ENCODE measurements at places on chromosomes 1 and 21.

GRCh38 chr1:6080469-6080868, 34.8 kb downstream of the KCNAB2 start:
- no peak for DNase-seq

DNA sequence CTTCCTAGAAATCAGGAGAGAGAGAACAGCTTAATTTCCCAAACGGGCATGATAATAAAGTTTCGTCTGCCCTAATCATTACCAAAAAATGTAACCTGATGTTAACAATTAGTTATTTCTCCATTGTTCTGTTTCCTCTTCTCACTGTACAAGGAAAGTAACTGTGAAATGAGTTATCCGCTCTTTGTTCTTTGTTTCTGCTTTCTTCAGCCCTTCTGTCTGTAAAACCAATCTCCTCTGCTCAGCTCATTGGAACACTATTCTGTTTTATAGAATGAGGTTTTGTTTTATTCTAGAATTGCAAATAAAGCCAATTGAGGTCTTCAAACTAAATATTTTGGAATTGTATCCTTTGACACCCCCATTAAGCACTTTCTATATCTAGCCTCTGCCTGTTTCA, 8.8 kb upstream of the THEM4 start:
- no peak for DNase-seq

DNA sequence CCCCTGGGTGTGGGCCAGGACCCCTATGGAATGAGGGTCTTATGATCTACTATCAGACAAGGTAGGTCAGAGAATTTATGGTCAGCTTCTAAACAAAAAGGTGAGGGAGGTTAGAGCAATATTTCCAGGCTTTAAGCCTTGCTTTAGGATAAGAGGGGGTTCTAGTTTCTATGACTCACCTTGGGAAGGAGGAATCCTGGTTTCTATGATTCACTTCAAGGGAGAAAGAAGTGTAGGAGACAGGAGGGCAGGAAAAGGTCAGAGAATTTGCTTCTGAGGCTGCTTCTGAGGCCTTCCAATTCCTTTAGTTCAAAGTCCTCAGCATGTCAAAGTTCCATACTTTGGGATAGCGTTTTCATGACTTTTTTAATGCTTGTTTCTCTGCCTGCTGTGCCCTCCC, 35.2 kb downstream of the RGL1 start:
- no peak for DNase-seq

DNA sequence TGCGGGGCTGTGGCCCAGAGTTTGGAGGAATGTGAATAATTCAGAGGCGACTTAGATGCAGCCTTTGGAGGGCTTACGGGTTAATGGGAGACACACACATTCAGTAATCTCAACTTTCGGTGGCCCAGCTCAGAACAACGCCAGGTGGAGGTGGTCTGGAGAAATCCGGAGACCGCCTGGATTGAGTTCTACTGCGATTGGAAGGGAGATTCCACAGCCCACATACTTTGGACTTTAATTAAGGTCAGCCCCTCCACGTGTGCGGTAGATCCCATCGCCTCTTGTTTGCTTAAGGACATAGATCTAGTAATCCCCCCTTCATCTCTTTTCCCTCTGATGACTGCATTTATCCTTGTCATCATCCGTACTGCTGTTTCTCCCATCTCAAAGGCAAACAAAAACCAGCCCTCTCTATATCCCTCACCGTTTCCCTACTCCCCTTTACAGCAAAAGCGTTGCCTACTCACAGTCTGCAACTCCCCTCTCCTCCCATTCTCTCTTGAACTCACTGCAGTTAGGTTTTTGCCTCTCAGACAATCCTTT, 720 bp upstream of the BSDC1 start:
- DNase-seq, result no peak

GRCh38 chr1:56146449-56146848, 432.9 kb downstream of the PLPP3 start:
- no peak for DNase-seq

- peak; percentile 74 for DNase-seq
Observed at GRCh38 chr1:226674892-226675714, 64.0 kb downstream of the ITPKB start.

- DNase-seq, result no peak
Observed at GRCh38 chr1:20322081-20322824, 31.6 kb downstream of the VWA5B1 start.

- DNase-seq, result no peak
Observed at GRCh38 chr1:25933479-25934365, 27.5 kb upstream of the STMN1 start.
